ENCODE measurements at places on chromosomes 4 and X. TPM values are rescaled to one million over a fixed set of nuclear protein-coding genes. Genes with fewer than 3 reads are reported as not detected.

DNA sequence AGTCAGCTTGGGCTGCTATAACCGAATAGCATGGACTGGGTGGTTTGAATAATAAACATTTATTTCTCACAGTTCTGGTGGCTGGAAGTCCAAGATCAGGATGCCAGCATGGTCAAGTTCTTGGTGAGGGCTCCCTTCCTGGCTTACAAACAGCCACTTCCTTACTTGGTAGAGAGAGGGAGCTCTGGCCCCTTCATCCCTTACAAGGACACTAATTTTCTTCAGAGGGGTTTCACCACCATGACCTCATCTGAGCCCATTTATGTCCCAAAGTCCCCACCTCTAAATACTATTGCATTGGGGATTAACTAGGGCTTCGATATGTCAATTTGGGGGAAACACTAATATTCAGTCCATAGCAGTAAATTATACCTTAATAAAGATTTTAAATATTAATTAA lies 61.8 kb downstream of the CLNK start:
- DNase-seq: no peak

DNA sequence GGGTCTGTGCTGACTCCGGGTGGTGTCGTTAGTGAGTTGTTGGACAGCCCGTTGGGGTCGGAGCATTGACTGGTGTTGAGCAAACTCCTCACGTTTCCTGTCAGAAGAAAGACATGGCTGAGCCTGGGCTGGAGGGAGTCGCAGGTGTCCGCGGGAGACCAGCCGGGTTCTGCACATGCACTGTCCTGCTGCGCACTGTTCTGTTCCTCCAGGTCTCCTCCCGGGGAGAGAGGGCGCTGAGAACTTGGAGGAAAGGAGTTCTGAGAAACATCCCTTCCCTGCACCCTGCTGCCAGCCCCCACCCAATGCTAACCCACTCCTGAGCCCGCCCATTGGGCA lies 1.1 kb downstream of the ZNF141 start:
- DNase-seq: no peak

- DNase-seq: no peak
Measured at GRCh38 chr4:94305466-94306225, 37.0 kb downstream of the HPGDS start.

- DNase-seq: no peak
Measured at GRCh38 chr4:75916091-75916661, 13.9 kb upstream of the PPEF2 start.

DNA sequence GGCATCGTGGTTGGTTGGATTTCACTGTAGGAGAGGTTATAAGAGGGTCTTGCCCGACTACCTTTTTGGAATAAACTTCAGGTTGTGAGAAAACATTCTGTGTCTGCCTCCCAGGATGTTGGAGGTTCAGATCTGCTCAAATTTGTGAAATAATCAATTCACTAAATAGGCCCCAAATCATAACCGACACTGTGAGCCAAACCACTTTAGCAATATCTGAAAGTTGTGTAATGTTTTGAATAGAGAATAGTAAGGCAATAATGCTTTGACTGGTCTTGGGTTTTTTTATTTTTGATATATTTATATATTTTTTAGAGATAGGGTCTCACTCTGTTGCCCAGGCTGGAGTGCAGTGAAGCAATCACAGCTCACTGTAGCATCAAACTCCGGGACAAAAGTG lies 131.2 kb downstream of the GLRA3 start:
- DNase-seq: no peak

DNA sequence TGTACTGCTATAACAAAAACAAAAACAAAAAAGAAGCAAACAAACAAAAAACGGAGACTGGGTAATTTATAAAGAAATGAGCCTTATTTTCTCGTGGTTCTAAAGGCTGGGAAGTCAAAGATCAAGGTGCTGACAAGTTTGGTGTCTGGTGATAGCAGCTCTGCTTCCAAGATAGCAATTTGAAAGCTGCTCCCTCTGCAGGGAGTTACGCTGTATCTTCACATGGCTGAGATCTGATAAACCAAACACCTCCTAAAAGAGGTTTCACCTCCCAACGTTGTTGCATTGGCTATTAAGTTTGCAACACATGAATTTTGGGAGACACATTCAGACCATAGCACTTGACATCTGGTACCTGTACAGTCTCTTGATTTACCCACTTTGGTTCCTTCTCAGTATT lies 854.2 kb downstream of the CENPC start:
- DNase-seq: no peak

DNA sequence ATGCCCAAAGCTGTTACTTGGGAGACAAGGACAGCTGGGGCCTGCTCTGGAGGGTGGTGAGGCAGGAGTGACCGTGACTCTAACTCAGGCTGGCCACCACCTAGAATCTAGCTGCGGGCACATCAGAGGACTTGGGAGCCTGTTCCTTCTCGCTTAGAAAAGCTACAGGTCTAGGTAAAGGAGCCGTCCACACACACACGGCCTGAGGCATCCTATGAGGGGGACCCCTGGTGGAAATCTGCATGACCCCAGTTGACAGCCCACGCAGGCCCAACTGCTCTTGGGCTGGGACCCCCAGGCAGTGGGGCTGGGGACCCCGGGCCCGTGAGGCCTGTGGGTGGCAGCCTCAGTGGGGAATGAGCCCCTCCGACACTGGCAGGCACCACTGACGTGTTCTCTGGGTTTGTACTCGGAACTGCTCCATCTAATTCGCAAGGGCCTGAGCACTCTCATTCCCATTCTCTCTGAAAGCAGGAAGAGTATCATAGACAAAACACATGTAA lies 75.6 kb downstream of the ACOX3 start:
- no peak for DNase-seq

GRCh38 chr4:61149278-61149677 lies 50.8 kb upstream of the ADGRL3 start:
- no peak for DNase-seq

GRCh38 chrX:2370456-2370855 lies 130.3 kb downstream of the DHRSX start:
- DNase-seq: no peak

DNA sequence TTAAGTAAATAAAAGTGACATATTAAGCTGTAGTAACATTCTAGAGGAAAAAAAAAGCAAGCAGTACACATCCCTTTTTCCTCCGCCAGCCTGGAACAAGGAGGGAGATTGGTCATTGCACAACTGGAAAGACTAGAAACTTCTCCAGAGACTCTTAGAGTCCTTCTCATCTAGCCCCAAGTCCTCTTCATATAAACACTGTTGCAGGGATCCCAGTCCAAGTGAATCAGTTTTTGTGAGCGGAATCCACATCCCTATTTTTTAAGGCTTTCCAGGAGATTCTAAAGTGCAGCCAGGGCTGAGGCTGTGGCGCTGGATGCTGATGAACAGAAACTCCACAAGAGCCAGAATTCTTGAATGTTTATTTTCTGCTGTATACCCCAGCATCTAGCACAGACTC lies 23.8 kb downstream of the REELD1 start:
- DNase-seq: no peak

- no peak for DNase-seq
Measured at GRCh38 chrX:122787231-122787630, 396.8 kb upstream of the GRIA3 start.

- DNase-seq: no peak
Measured at GRCh38 chr4:5784960-5785611, 74.1 kb downstream of the EVC start.

DNA sequence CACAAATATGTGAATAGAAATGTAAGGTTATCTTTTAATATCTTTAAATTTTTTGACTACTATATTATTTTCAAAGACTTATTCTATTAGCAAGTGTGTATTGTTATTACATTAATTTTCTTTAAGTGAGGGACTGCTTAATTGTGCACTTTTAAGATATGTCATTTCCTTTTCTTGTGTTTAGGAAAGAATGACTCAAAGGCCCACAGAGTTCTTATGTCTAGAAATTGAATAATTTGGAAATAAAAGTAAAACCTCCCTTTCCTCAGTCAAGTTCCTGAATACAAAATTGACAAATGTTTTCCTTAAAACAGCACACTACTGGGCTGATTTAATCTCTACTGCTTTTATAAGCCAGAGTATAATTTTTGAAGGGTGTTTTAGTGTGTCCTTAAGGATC lies 169.7 kb downstream of the TMEM47 start:
- no peak for DNase-seq

DNA sequence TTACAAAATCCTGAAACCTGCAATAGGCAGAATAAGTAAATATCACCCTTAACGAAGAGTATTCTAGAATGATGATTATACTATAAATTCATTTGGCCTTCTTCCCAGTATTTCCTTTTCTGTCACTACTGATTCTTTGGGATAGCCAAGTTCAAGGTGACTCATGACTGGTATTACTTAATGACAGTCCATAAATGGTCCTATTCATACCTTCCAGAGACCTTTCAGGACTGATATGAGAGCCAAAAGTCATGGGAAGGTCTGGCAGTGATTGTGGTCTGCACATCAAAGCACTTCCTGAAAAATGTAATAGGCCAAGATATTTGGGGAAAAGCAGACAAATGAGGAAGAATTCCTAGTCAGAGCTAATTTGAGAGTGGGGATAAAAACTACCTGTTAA lies 239.6 kb upstream of the FAM47A start:
- DNase-seq: no peak

- no peak for DNase-seq
Measured at GRCh38 chrX:9566150-9566621, 101.3 kb downstream of the TBL1X start.

GRCh38 chr4:153539422-153539821 lies 73.3 kb downstream of the TMEM131L start:
- no peak for DNase-seq

DNA sequence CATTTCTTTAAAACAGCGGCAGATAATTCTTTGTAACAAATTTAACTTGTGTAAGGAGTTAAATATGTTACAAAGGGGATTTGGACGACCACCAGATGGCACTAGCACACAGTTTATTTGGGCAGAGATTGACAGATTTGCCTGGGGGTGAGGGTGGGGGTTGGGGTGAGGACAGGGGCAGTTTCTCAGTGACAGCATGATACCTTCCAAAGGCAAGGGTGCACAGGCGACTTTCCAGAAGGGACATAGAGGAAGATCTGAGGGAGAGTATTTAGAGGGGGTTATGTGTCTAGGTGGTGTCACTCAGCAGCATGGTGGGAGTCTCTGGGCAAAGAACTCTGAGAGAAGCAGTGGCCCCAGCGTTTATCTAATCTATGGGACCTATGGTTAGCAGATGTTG lies 9.6 kb upstream of the TMA16 start:
- DNase-seq: no peak

DNA sequence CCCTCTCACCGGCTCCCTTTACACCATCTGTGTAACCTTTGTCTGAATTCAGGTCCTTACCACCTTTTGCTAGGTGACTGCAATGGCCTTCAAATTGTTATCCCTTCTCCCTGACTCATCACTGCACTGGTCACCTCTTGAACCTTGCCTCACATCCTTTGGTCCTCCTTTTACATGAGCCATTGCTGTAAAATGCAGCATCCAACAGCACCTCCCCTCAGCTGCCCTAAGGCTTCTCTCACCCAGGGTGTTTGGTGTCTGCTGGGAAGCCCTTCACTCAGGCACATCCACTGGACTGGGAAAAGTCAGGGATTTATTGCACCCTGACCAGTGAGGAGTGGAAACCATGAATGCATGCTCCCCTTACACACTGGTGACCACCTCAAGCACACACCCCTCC lies 192.5 kb upstream of the GATB start:
- DNase-seq: no peak

- no peak for DNase-seq
Measured at GRCh38 chr4:8276358-8277240, 7.0 kb downstream of the HTRA3 start.

GRCh38 chr4:121943941-121944340 lies 7.9 kb downstream of the TRPC3 start:
- no peak for DNase-seq

- DNase-seq: no peak
Measured at GRCh38 chrX:41090568-41091238, 5.5 kb downstream of the USP9X start.

The CORIN gene
- 0.07 TPM for total RNA-seq

The DUX4 gene
- total RNA-seq: not detected

The AFAP1 gene
- total RNA-seq: 26.7 TPM

The HTN3 gene
- total RNA-seq: not detected

The RHOH gene
- 439 TPM for total RNA-seq

The GLOD5 gene
- not detected for total RNA-seq

The LGI2 gene
- not detected for total RNA-seq

The ERAS gene
- not detected for total RNA-seq

The GPR119 gene
- total RNA-seq: not detected

The UGT2B28 gene
- total RNA-seq: not detected

The XPNPEP2 gene
- total RNA-seq: 0.83 TPM

The GUCY1B1 gene
- total RNA-seq: 15.3 TPM
